ENCODE measurements at places on chromosomes 1 and 21.

DNA sequence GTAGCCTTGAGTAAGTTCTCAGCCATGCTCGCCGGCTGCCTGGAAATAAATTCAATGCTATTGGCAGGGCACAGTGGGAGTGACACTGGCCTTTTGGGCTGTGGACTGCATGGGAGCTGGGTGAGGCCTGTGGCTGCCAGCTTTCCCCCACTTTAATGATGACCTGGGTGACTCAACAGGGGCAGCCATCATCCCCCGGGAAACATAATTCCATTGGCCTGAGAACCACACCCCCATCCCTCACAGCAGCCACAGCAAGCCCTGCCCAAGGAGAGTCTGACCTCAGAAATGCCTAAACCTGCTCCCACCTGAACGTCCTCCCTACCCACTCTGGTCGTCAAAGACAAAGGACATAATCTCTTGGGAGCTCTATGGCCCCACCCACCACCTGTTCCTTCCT is 384.0 kb downstream of the LTN1 start:
- no peak for DNase-seq
- H3K36me3 ChIP-seq: no peaks in the 10 kb centered on the region
- H3K27ac ChIP-seq: no peak overlapping the region

GRCh38 chr1:115184260-115184950 is 95.1 kb upstream of the TSPAN2 start:
- H3K27me3 ChIP-seq: no peaks in the 10 kb centered on the region
- DNase-seq: no peak
- H3K4me1 ChIP-seq: no peaks in the 10 kb centered on the region
- H3K36me3 ChIP-seq: no peaks in the 10 kb centered on the region
- H3K4me3 ChIP-seq: no peak overlapping the region
- H3K27ac ChIP-seq: no peak overlapping the region

DNA sequence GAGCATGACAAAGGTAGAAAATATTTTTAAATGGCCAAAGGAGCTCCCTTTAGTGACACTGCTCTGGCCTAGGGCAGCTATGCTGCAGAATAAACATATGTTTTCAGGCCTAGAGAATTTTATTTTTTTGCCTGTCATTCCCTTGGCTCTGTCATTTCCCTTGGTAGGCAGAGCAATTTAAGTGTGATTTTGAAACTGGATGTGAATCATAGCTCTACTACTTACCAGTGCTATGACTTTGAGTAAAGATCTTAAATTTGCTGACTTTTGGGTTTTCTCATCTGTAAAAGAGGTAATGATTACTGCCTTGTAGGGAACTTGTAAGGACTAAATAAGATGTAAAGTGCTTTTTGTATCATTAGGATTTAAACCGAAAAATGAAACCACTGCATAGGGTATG is 189.0 kb upstream of the ZRANB2 start:
- H3K27ac ChIP-seq: no peak overlapping the region
- H3K4me3 ChIP-seq: no peak overlapping the region
- no peaks in the 10 kb centered on the region for H3K27me3 ChIP-seq
- DNase-seq: no peak
- H3K36me3 ChIP-seq: no peaks in the 10 kb centered on the region

GRCh38 chr1:44270686-44271628 is 57.7 kb downstream of the DMAP1 start:
- DNase-seq: no peak
- H3K27ac ChIP-seq: no peak overlapping the region
- no peaks in the 10 kb centered on the region for H3K36me3 ChIP-seq
- H3K4me3 ChIP-seq: no peak overlapping the region
- H3K27me3 ChIP-seq: no peaks in the 10 kb centered on the region
- H3K4me1 ChIP-seq: peaks cover 15% of the 10 kb centered on the region

DNA sequence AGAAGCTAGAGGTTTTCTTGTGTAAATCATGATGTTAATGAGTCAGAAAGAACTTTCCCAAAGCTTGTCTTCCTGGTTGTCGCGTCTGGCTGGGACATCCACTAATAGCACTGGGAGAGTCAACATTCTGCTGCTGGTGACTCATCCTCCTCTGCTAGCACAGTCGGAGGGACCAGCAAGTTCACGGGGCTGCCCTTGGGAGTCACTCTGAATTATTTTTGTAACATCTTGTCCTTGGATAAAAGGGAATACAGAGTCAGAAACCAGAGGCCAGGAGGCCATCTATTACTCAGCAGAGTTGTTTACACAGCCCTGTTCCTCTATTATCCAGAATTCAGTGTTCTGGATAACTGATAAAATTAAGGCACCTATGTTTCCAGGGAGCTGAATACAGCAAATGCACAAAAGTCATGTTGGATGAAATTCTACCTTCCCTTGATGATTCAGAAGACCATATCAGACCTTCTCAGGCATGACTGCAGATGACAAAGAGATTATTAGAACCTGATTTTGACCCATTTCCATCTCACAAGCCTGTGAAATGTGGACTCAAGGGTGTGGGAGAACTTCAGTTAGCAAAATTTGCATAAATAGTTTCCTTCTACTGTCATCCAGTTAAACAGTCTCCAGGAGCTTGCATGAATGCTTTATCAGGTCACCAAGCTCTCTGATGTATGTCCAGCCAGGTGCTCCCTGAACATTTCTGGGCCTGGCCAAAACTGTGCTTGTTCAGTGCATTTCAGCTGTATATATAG is 68.1 kb downstream of the JAK1 start:
- no peaks in the 10 kb centered on the region for H3K36me3 ChIP-seq
- no peaks in the 10 kb centered on the region for H3K27me3 ChIP-seq
- peaks cover 77% of the 10 kb centered on the region for H3K4me1 ChIP-seq
- peak; percentile 88 for DNase-seq

DNA sequence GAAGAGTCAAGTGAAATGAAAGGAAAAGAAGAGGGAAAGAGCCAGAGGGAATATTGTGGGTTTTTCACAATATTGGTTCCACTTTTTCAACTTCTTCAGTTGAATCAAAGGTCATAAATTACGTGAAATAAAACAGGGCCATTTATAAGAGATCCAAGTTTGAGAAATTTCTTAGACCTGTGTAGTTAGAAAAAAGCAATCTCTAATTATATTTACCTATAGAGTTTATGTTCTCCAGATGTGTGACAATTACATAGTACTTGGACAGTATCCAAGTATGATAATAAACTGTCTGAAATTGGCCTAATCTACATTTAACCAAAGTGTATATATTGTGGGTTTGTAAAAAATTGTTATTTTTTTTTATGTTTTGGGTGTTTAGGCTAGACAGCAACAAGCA is 14.4 kb downstream of the DR1 start:
- H3K4me1 ChIP-seq: peaks cover 52% of the 10 kb centered on the region
- no peak for DNase-seq
- no peaks in the 10 kb centered on the region for H3K27me3 ChIP-seq
- H3K4me3 ChIP-seq: no peak overlapping the region
- H3K27ac ChIP-seq: no peak overlapping the region

DNA sequence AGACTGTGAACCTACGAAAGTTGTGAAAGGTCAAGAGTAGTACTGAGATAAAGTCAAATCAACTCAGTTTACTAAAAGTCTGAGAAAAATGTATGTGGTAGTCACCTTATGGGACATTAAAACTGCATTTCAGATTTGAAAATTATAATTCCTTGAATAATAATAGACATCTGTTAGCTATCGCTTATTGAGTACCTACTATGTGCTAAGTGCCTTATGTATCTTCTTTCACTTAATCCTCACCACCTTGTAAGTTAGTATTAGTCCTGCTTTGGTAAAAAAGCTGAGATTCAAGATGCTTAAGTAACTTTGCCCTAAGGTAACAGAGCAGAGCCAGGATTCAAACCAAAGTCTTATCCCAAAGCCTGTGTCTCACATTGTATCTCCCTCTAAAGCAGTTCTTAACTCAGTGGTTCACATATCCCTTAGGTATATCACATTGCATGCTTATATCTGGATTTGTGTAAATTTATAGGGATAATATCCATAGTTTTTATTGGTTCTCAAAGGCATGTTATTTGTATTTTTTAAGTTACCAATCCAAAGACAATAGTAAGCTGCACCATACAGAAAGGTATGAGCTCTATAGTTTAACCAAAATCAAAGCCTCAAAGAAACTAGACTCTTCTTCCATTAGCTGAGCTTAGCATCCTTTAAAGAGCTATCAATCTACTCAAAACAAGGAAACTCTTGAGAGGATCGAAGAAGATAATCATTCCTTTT is 865 bp downstream of the PIGC start:
- peaks cover 10% of the 10 kb centered on the region for H3K4me1 ChIP-seq
- no peak for DNase-seq

- no peak overlapping the region for H3K27ac ChIP-seq
- DNase-seq: no peak
- no peaks in the 10 kb centered on the region for H3K27me3 ChIP-seq
- no peaks in the 10 kb centered on the region for H3K4me1 ChIP-seq
- H3K4me3 ChIP-seq: no peak overlapping the region
Measured at GRCh38 chr1:89640440-89640839, 7.5 kb downstream of the LRRC8C start.

DNA sequence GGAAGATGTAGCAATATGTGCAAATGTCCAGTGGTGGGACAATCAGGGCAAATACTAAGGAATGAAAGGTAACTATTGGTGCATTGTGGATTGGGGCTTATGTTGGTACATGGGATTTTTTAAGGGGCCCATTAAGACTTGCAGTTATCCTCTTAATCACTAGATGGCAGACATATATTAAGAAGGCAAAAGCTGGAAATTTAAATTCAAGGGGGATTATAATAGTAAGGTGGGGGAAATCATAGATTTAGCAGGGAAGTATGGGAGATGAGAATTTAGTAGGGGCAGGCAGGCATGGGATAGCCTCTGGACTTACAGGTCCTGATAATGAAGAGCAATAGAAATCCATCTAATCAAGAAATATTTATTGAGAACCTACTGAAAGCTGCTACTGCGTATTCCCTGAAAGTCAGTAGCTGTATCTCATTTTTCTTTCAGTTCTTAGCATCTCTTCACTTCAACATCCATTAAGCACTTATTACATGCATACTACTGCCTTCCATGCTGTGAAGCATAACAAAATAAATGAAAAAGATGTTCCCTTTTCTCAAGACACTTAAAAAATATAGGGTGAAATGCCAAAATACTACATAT is 251.8 kb downstream of the CRB1 start:
- no peak for DNase-seq
- H3K4me1 ChIP-seq: no peaks in the 10 kb centered on the region
- no peaks in the 10 kb centered on the region for H3K27me3 ChIP-seq
- no peak overlapping the region for H3K4me3 ChIP-seq
- H3K27ac ChIP-seq: no peak overlapping the region

DNA sequence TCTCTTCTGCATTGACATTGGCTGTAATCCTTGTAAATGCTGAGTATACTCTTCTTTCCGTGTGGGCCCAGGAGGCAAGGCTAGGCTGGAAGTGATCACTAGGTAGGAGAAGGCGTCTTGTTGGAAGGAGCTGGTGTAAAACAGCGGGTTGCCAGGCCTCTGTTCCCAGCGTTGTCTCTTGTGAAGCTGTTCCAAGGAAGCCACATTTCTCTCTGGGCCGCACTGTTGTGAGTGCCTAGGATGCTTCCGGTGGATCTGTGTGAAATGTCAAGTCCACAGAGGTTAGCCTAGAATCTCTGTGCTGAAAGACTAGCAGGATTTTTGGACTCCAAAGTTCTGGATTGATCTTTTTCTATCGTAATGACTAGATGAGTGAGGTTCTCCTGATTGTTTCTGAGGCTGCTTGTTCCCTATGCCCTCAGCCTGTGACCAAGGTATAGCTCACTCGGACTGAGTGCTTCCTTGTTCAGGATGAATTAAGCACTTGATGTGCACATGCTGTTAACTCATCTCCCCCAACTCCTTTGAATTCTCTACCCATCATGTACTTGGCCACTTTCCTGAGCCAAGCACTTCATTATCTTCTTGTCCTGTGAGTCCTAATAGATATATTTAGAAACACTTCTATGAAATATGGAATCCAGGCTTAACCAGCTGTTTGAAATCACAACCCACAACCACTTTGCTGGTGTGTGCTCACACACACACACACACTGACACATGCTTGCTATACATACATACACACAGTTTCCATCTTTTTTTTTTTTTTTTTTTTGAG is 63.3 kb downstream of the PBX1 start:
- no peaks in the 10 kb centered on the region for H3K36me3 ChIP-seq
- DNase-seq: peak; percentile 72
- peaks cover 14% of the 10 kb centered on the region for H3K4me1 ChIP-seq
- H3K4me3 ChIP-seq: no peak overlapping the region
- H3K27ac ChIP-seq: peak overlapping the region; percentile 21

DNA sequence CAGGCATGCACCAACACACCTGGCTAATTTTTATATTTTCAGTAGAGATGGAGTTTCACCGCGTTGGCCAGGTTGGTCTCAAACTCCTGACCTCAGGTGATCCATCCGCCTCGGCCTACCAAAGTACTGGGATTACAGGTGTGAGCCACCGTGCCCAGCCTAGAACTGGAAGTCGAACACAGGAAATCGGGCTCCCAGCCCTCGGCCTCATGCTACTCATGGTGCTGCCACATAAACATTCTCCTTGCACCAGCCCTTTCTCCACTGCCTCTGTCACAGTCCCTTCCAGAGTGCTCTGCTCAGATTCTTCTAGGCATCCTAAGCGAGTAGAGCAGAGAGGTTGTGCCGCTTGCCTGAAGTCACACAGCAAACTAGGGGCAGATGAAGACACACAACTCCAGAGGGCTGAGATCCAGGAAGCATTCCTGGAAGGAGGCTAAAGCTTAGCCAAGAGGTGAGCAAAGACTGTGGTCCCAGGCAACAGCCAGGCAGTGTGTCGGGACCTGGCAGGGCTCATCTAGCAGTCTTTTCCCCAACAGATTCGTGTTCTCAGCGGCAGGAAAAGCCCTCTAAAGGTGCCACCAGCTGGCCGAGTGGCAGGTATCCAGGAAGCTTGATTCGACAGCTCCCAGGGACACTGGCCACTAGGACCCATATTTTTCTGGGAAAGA is 29.6 kb upstream of the NPPB start:
- DNase-seq: no peak
- no peaks in the 10 kb centered on the region for H3K4me1 ChIP-seq
- no peaks in the 10 kb centered on the region for H3K36me3 ChIP-seq
- H3K27ac ChIP-seq: no peak overlapping the region
- H3K27me3 ChIP-seq: no peaks in the 10 kb centered on the region
- H3K4me3 ChIP-seq: no peak overlapping the region

GRCh38 chr1:230176326-230176725 is 109.3 kb downstream of the GALNT2 start:
- no peaks in the 10 kb centered on the region for H3K4me1 ChIP-seq
- H3K4me3 ChIP-seq: no peak overlapping the region
- H3K27me3 ChIP-seq: no peaks in the 10 kb centered on the region
- DNase-seq: no peak

DNA sequence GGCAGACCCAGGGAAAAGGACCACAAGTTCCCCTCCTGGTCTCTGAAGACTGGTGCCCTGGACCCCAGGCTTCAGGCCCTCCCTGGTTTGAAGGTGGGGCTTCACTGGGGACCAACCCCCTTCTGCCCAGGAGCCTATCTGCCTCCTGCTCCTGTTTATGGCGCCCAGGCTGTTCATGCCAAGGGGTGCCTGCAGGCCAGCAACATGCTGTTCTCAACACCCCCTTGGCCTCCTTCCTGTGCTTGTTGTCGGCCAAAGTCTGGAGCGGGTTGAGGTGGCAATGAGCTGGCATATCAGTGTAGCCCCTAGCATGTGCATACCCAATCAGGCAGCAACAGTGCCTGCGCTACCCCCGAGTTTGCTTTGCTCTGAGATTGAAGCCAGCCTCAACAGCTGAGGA is 46.3 kb downstream of the ATP6V1G3 start:
- H3K27ac ChIP-seq: no peak overlapping the region
- peaks cover 12% of the 10 kb centered on the region for H3K4me1 ChIP-seq
- no peaks in the 10 kb centered on the region for H3K27me3 ChIP-seq
- no peaks in the 10 kb centered on the region for H3K36me3 ChIP-seq
- no peak for DNase-seq
- H3K4me3 ChIP-seq: no peak overlapping the region
